A549 treated with DMSO at 1 μM for 4 hours (cell line): ENCODE measurements at places on chromosomes 7 and 10. TPM values are rescaled to one million over a fixed set of nuclear protein-coding genes. Genes with fewer than 3 reads are reported as not detected.

Gene STRIP2
- total RNA-seq = 6.3 to 9.2 TPM (median 7.7 TPM) in 5 replicates

Gene PAPSS2
- total RNA-seq = 24.4 to 31.0 TPM (median 28.1 TPM) in 5 replicates

Gene CCL26
- total RNA-seq = 7.7 to 11.2 TPM (median 9.4 TPM) in 5 replicates

Gene PIK3CG
- total RNA-seq = not detected in 5 replicates

Gene MYO1G
- 0.07 to 0.13 TPM (median 0.09 TPM) in 5 replicates for total RNA-seq

Gene PRSS37
- total RNA-seq = not detected in 5 replicates

Gene RADIL
- total RNA-seq = 1.3 to 2.4 TPM (median 1.6 TPM) in 5 replicates

Gene CALHM1
- not detected in 5 replicates for total RNA-seq

Gene SEPTIN7
- 182 to 236 TPM (median 220 TPM) in 5 replicates for total RNA-seq

Gene INA
- total RNA-seq = 19.4 to 32.1 TPM (median 28.1 TPM) in 5 replicates

Gene EMX2
- total RNA-seq = not detected in 5 replicates

Gene RET
- 0.41 to 0.81 TPM (median 0.71 TPM) in 5 replicates for total RNA-seq

Gene ACBD7
- 0.85 to 1.1 TPM (median 0.96 TPM) in 5 replicates for total RNA-seq

Gene SEMA4G
- total RNA-seq = 7.2 to 10.3 TPM (median 9.2 TPM) in 5 replicates

Gene CFTR
- total RNA-seq = 0.31 TPM in 1 of 5 replicates, not detected in the others

Gene FAM237B
- not detected in 5 replicates for total RNA-seq

Gene SPAM1
- total RNA-seq = not detected in 5 replicates

Gene GLCCI1
- 1.2 to 1.8 TPM (median 1.4 TPM) in 5 replicates for total RNA-seq

Gene GPR15LG
- total RNA-seq = not detected in 5 replicates

Gene C7orf33
- total RNA-seq = not detected in 5 replicates

Gene SEMA3D
- 0.03 to 0.05 TPM (median 0.03 TPM) in 3 of 5 replicates, not detected in the others for total RNA-seq

Gene CLCN1
- total RNA-seq = 0.03 to 0.07 TPM (median 0.06 TPM) in 3 of 5 replicates, not detected in the others

Gene ITGB8
- 0.70 to 1.2 TPM (median 1.1 TPM) in 5 replicates for total RNA-seq

Gene CYP2C19
- not detected in 5 replicates for total RNA-seq

Gene TWIST1
- total RNA-seq = 2.6 to 4.6 TPM (median 3.9 TPM) in 5 replicates

Gene VAX1
- 1.3 to 1.9 TPM (median 1.5 TPM) in 5 replicates for total RNA-seq

Gene DNAJC12
- 55.6 to 76.9 TPM (median 63.3 TPM) in 5 replicates for total RNA-seq

Gene CACNB2
- not detected in 5 replicates for total RNA-seq

Gene ADCY1
- 1.9 to 3.4 TPM (median 2.4 TPM) in 5 replicates for total RNA-seq

Gene TLX1
- 0.05 TPM in 1 of 5 replicates, not detected in the others for total RNA-seq

Gene NEUROG3
- not detected in 5 replicates for total RNA-seq

Gene AKR1C4
- 0.15 to 0.39 TPM (median 0.24 TPM) in 5 replicates for total RNA-seq

Gene MLXIPL
- 0.25 to 1.4 TPM (median 1.0 TPM) in 5 replicates for total RNA-seq

Gene CH25H
- total RNA-seq = 0.06 to 0.07 TPM in 2 of 5 replicates, not detected in the others
